Muscle of leg (tissue), 16 donors: ENCODE measurements at places on chromosomes 11 and 22. TPM values are rescaled to one million over a fixed set of nuclear protein-coding genes. Genes with fewer than 3 reads are reported as not detected.

- DNase-seq = peak; percentile 92
These were observed 180.0 kb downstream of the MAML2 start for GRCh38 chr11:96162816-96163499.

DNA sequence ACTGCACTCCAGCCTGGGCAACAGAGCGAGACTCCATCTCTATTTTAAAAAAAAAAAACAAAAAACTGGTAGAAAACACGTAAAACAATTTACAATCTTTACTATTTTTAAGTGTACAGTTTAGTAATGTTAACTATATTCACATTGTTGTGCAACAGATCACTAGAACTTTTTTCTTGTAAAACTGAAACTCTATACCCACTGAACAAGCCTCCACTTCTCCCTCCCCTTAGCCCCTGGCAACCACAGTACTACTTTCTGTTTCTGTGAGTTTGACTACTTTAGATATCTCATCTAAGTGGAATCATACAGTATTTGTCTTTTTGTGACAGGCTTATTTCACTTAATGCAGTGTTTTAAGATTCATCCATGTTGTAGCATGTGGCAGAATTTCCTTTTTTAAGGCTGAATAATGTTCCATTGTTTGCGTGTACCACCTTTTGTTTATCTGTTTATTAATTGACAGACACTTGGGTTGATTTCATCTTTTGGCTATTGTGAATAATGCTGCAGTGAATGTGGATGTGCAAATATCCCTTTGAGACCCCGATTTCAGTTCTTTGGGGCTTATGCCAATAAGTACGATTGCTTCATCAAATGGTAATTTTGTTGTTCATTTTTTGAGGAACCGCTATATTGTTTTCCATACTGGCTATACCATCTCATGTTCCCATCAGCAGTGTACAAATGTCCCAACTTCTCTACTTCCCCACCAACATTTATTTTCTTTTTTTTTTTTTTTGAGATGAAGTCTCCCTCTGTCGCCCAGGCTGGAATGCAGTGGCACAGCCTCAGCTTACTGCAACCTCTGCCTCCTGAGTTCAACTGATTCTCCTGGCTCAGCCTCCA, 11.0 kb downstream of the DDB2 start:
- DNase-seq = no peak

GRCh38 chr11:44624761-44625221, 59.3 kb downstream of the CD82 start:
- DNase-seq = peak; percentile 2

GRCh38 chr22:44037519-44038375, 13.6 kb downstream of the PARVB start:
- DNase-seq = peak; percentile 90

DNA sequence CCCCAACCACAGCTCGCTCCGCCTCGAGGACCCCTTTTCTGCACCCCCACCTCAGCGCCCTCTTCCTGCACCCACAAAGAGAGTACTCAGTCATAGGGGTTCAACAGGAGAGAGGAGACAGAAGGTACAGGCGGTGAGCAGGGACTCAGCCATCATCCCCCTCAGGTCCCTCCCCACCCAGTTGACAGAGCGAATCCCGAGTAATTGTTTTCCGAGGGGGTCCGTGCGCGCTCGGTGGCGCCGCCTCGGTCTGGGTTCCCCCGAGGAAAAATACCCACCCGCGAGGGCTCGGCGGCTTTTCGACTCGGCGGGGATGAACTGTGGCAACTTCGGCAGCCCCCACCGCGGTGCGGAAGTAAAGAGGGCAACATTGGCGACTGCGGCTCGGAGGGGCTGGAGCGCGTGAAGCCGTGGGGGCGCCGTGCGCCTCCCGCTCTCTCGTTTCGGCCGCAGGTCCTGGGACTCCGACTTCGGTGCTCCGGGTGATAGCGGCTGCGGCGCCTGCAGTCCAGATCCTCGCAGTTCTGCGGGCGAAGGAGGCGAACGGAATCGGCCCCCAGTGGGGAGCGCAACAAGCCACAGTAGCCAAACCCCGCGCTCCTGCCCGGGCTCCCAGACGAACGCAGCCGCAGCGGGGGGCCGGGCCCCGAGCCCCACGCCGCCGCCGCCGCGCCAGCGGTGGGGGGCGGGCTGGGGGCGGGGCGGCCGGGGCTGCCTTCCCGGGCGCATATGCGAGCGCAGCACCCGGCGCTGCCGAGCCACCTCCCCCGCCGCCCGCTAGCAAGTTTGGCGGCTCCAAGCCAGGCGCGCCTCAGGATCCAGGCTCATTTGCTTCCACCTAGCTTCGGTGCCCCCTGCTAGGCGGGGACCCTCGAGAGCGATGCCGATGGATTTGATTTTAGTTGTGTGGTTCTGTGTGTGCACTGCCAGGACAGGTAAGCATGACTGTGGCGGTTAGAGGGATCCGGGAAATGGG, at the start of gene NELL1:
TSS of gene NELL1 (plus strand) at position 743 of the 976 bp plus-strand sequence.
- DNase-seq = peak; percentile 16

GRCh38 chr22:43133401-43133800, 9.8 kb downstream of the MCAT start:
- DNase-seq = no peak

DNA sequence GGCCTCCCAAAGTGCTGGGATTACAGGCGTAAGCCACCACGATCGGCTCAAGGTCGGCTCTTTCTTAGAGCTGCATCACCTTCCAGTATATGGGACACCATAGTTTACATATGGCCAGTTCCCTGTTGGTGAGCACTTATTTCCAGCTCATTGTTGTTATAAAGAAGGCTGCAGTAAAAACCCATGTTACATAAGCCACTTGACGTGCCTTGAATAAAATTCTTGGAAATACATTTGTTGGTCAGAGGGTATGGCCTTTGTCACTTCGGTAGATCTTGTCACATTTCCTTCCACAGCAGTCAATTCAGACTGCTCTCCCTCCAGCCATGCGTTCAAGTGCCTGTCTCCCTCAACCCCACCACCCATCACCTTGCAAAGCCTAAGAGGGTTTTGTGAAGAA, 92.9 kb downstream of the PRR5L start:
- DNase-seq = no peak

GRCh38 chr11:37533087-37533486, 935.1 kb upstream of the RAG2 start:
- no peak for DNase-seq

DNA sequence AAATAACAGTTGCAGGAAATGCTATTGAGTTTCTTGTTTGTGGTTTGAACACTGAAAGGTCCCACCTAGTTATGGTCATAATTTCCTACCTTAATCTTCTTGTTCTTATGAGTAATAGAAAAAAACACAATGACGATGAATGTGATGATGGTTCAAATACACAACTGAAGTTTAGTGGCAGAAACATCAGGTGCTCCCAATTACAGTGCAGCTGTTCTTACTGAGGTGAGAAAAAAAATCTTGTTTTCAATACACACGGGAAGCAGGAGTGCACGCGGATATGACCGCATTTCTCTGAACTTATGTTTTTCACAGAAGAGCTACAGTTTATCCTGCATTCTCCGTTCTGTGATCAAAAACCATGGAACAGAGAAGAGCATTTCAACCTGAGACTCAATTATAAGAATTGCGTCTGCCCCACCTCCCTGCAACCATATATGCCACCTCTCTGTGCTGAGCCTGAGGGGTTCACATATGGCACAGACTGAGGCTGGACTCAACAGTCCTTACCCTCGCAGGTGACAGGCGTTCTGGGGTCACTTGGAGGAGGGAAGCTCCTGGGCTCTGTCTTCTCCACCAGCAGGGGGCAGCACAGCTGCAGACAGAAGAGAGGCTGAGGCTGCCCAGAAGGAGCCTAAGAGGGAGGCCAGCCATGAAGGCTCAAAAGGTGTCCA, 99.7 kb upstream of the IGLL5 start:
- DNase-seq = peak; percentile 49

GRCh38 chr11:75445315-75445953, 12.4 kb upstream of the KLHL35 start:
- peak; percentile 65 for DNase-seq

DNA sequence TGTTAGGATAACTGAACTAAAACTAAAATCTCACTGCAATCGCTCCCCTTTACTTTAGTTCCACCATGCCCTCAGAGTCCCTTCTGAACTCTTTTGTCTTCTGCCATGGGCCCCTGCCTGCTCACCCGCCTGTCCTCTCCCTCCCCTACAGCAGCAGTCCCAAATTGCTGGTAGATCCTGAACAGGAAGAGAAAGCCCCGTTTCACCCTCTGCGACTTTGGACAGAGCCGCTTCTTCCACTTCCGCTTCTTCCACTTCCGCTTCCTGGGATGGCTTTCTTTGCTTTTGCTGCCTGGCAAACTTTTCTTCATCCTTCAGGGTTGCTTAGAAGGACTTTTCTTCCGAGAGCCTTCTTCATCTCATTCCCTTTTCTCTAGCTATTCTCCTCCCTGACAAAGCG, 35.7 kb upstream of the TLCD5 start:
- DNase-seq = no peak

The SERGEF gene
- 13.8 TPM for polyA plus RNA-seq

The KCTD14 gene
- 1.9 TPM for polyA plus RNA-seq

The TEX12 gene
- polyA plus RNA-seq = not detected

The MOGAT2 gene
- polyA plus RNA-seq = 0.10 TPM

The SAA1 gene
- not detected for polyA plus RNA-seq

The OR56A1 gene
- not detected for polyA plus RNA-seq

The RRP8 gene
- polyA plus RNA-seq = 18.5 TPM

The RIMBP3B gene
- not detected for polyA plus RNA-seq

The ZC3H12C gene
- polyA plus RNA-seq = 4.8 TPM

The PLA2G3 gene
- polyA plus RNA-seq = not detected

The OR10V1 gene
- not detected for polyA plus RNA-seq
